Lower lobe of right lung (tissue), 2 donors: ENCODE measurements at places on chromosomes 3 and 15. TPM values are rescaled to one million over a fixed set of nuclear protein-coding genes. Genes with fewer than 3 reads are reported as not detected.

Gene ITGB5
- total RNA-seq: 93.1 TPM

Gene ADAMTS9
- 11.7 TPM for total RNA-seq

Gene CYP1A1
- 0.38 TPM for total RNA-seq

Gene FOXL2
- total RNA-seq: not detected

Gene GOLGA6D
- total RNA-seq: not detected

Gene SLMAP
- 66.3 TPM for total RNA-seq

Gene SEMA5B
- 0.71 TPM for total RNA-seq

GRCh38 chr3:186915806-186916796 lies 14.2 kb upstream of the ST6GAL1 start:
- H3K27me3 ChIP-seq: no peaks in the 10 kb centered on the region
- no peak for DNase-seq
- no peaks in the 10 kb centered on the region for H3K36me3 ChIP-seq
- H3K4me3 ChIP-seq: no peak overlapping the region
- H3K27ac ChIP-seq: no peak overlapping the region

DNA sequence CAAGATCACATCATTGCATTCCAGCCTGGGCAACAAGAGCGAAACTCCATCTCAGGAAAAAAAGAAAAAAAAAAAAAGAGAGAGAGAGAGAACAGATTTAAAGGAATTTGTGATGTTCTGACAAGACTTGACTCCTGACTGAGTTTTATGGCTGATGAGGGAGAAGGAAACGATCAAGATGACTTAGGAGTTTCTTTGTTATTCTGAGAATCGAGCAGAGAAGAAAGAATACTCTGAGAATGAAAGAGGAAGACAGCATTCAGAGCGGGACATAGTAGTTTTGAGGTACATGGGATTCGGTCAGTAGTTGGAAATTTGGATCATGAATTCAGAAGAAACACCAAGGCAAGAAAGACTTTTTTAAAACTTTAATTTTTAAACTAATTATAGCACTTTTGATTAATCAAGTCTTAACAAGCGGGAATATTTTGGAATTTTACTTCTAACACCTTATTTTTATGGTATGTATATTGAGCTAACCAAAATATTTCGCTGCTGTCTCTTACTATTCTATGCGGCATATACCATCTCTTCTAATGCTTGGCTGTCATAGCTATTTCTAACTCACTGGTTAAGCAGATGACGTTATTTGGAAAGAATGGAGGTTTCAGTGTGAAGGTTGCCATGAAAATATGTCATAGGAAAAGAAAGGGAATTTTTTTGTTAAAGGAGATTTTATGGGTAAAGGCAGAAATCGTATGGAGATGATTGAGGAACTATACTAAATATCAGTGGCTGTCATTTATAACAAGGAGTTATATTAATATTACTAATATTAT lies 644.1 kb downstream of the RBMS3 start:
- H3K27me3 ChIP-seq: no peaks in the 10 kb centered on the region
- no peak overlapping the region for H3K27ac ChIP-seq
- DNase-seq: no peak
- H3K4me3 ChIP-seq: no peak overlapping the region
- no peaks in the 10 kb centered on the region for H3K4me1 ChIP-seq
- H3K36me3 ChIP-seq: no peaks in the 10 kb centered on the region

GRCh38 chr15:72197460-72198355 lies at the start of gene GRAMD2A:
GRAMD2A (minus strand) TSS chr15:72197787.
- DNase-seq: peak; percentile 72
- H3K4me3 ChIP-seq: peak within 1 kb of the TSS; percentile 57
- peak within 1 kb of the TSS; percentile 84 for H3K27ac ChIP-seq
- H3K4me1 ChIP-seq: peaks cover 29% of the 10 kb centered on the region

GRCh38 chr3:151724576-151725562 lies 8.9 kb upstream of the AADACL2 start:
- H3K36me3 ChIP-seq: no peaks in the 10 kb centered on the region
- H3K4me1 ChIP-seq: no peaks in the 10 kb centered on the region
- DNase-seq: no peak

- peaks cover 7% of the 10 kb centered on the region for H3K4me1 ChIP-seq
- no peak overlapping the region for H3K27ac ChIP-seq
- DNase-seq: no peak
- no peak overlapping the region for H3K4me3 ChIP-seq
- H3K27me3 ChIP-seq: no peaks in the 10 kb centered on the region
These were observed 24.2 kb downstream of the GRAMD2A start for GRCh38 chr15:72173401-72173800.

GRCh38 chr3:193814166-193814892 lies 221.3 kb downstream of the OPA1 start:
- H3K27ac ChIP-seq: no peak overlapping the region
- H3K4me1 ChIP-seq: no peaks in the 10 kb centered on the region
- DNase-seq: no peak
- no peak overlapping the region for H3K4me3 ChIP-seq
- no peaks in the 10 kb centered on the region for H3K27me3 ChIP-seq

DNA sequence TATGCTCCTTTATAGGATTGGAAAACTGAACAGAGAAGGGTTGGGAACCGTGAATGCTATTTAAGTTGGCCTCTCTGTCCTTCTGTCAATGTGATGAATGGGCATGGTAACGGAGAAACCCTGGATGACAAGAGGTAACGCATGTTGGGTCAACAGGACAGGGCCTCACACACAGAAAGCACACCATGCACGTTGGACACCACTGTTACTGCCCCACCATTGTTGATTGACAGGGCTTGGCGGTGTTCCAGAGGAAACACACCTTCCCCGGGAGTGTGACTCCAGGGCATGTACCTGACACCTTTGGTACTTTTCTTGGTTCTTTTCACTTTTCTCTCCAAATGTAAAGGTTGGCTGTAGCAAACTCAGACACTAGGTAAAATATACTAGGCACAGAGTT lies 548.5 kb downstream of the OCA2 start:
- H3K4me1 ChIP-seq: no peaks in the 10 kb centered on the region
- no peak overlapping the region for H3K27ac ChIP-seq
- DNase-seq: no peak
- no peaks in the 10 kb centered on the region for H3K27me3 ChIP-seq
- H3K36me3 ChIP-seq: no peaks in the 10 kb centered on the region
- no peak overlapping the region for H3K4me3 ChIP-seq

- H3K27me3 ChIP-seq: no peaks in the 10 kb centered on the region
- H3K4me3 ChIP-seq: no peak overlapping the region
- H3K4me1 ChIP-seq: peaks cover 58% of the 10 kb centered on the region
- no peaks in the 10 kb centered on the region for H3K36me3 ChIP-seq
- no peak for DNase-seq
These were observed 3.5 kb upstream of the ANKRD28 start for GRCh38 chr3:15801298-15801697.

- H3K36me3 ChIP-seq: no peaks in the 10 kb centered on the region
- no peak overlapping the region for H3K4me3 ChIP-seq
- DNase-seq: no peak
- peaks cover 34% of the 10 kb centered on the region for H3K4me1 ChIP-seq
- H3K27me3 ChIP-seq: no peaks in the 10 kb centered on the region
These were observed 16.5 kb downstream of the GSK3B start for GRCh38 chr3:120077731-120078130.

DNA sequence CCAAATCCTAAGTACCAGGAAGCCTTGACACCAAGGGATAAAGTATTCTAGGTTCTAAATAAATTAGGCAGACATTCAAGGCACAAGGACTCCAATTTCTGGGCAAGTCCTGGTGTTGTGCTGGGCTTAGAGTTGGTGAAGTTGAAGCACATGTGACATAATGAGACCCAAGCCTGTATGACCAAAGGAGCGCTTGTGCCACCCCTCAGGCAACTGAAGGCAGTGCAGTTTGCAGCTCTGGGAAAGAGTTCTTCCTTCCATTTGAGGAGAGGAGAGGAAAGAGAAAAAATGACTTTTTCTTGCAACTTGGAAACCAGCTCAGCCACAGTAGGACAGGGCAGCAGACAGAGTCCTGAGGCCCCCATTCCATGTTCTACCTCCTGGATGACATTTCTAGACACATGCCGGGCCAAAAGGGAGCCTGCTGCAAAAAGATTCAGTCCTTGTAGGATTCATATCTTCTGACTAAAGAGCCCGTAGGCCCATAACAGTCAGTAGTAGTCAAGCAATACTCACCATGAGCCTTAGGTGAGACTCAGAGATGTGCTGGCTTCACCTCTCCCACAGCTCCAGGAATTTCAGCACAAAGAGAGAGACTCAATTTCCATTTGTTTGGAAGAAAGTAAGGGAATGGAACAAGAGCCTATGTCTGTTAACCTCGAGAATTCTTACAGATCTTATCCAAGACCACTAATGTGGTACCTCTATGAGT lies 588.8 kb upstream of the BCHE start:
- H3K4me3 ChIP-seq: no peak overlapping the region
- no peak for DNase-seq
- no peaks in the 10 kb centered on the region for H3K4me1 ChIP-seq
- H3K36me3 ChIP-seq: no peaks in the 10 kb centered on the region

GRCh38 chr3:48143992-48144391 lies 44.2 kb downstream of the CDC25A start:
- peaks cover 17% of the 10 kb centered on the region for H3K4me1 ChIP-seq
- no peaks in the 10 kb centered on the region for H3K27me3 ChIP-seq
- no peak overlapping the region for H3K27ac ChIP-seq
- H3K4me3 ChIP-seq: no peak overlapping the region

GRCh38 chr3:6799264-6799915 lies 61.5 kb upstream of the GRM7 start:
- no peak for DNase-seq
- H3K36me3 ChIP-seq: no peaks in the 10 kb centered on the region
- no peak overlapping the region for H3K4me3 ChIP-seq
- no peak overlapping the region for H3K27ac ChIP-seq
- no peaks in the 10 kb centered on the region for H3K4me1 ChIP-seq

DNA sequence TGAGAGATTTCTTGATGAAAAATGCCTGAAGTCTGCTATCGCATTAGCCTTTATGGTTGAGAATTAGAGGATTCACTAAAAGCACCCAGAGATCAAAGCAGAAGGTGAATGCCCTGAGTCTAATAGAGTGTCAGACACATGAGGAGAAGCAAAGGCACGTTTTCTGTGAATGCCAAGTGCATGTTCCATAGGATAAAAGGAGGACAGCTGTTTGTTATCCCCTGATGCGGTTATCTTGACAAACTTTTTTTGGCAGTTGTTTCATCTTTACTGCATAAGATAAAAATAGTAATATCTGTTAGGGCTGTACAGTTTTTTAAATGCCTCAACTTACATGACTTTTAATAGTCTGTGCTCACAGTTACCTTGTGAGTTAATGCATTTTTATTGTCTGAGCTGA lies 65.3 kb upstream of the CD96 start:
- H3K4me1 ChIP-seq: no peaks in the 10 kb centered on the region
- no peaks in the 10 kb centered on the region for H3K27me3 ChIP-seq
- no peak overlapping the region for H3K4me3 ChIP-seq
- no peak overlapping the region for H3K27ac ChIP-seq
- no peak for DNase-seq
- no peaks in the 10 kb centered on the region for H3K36me3 ChIP-seq

DNA sequence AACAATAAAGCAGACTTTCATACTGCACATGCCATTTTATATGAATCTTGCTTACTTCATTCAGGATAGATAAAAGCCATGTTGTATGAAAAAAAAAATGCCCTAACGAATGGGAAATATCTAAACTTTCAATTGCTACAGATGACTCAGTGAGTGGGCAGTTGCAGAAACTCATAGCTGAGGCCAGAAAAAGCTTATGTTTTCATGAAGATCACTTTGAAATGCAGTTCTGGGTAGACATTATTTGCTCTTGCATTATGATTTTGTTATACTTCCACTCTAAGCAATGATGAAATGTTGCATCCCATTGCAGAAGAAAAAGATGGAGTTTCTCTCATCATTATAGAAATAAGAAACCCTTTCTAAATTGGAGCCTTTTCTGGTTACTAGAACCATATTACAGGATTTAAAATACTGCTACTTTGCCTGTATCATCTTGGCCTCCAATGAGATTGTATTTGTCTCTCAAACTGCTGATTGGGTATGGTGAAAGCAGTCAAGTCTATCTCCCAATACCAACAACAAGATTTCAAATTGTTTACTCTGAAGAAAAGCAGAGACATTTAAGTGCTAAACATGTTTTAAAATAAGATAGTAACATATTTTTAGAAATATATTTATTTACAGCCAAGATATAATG lies 17.0 kb downstream of the PEAK1 start:
- DNase-seq: no peak
- H3K4me3 ChIP-seq: no peak overlapping the region
- H3K4me1 ChIP-seq: peaks cover 11% of the 10 kb centered on the region
- H3K27ac ChIP-seq: no peak overlapping the region
- no peaks in the 10 kb centered on the region for H3K36me3 ChIP-seq
- no peaks in the 10 kb centered on the region for H3K27me3 ChIP-seq

GRCh38 chr3:77514766-77515165 lies 474.9 kb downstream of the ROBO2 start:
- DNase-seq: no peak
- no peaks in the 10 kb centered on the region for H3K27me3 ChIP-seq
- no peak overlapping the region for H3K27ac ChIP-seq
- H3K4me1 ChIP-seq: no peaks in the 10 kb centered on the region
- no peak overlapping the region for H3K4me3 ChIP-seq

DNA sequence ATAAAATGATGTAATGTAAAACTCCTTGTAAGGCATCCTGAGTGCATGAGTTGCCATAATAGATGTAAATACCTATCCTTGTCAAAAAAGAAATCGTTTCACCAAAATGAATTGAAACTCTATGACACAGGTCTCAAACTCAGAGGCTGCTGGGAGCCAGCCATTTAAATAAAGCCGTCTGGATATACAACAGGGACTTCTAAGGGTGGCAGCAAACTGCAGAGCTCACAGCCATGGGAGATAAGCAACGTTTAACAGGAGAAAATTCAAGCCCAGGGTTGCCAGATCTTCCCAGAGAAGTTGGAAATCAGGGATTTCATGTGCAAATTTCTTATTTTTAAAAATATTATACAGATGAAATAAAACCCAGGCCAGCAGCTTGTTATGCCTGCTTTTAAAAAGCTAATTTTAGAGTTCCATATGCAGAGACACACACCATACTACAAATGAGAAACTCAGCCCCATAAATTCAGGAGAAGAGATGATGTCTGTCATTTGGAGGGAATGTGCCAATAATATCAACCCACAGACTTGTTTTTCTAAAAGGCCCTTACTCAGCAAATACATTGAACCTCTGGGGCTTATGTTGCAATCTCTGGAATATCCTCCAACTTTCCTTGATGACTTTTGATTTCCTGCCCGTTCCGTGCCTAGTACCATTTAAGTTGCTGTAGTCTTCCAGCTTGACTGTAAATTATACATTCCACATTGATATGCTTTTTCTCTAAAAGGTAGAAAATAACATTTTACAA lies 75.6 kb downstream of the AQP9 start:
- H3K27me3 ChIP-seq: no peaks in the 10 kb centered on the region
- H3K4me1 ChIP-seq: peaks cover 8% of the 10 kb centered on the region
- no peak overlapping the region for H3K4me3 ChIP-seq
- no peak overlapping the region for H3K27ac ChIP-seq
